Hindlimb muscle (tissue), 1 donor: ENCODE measurements at places on chromosomes 7 and 10. TPM values are rescaled to one million over a fixed set of nuclear protein-coding genes. Genes with fewer than 3 reads are reported as not detected.

DNA sequence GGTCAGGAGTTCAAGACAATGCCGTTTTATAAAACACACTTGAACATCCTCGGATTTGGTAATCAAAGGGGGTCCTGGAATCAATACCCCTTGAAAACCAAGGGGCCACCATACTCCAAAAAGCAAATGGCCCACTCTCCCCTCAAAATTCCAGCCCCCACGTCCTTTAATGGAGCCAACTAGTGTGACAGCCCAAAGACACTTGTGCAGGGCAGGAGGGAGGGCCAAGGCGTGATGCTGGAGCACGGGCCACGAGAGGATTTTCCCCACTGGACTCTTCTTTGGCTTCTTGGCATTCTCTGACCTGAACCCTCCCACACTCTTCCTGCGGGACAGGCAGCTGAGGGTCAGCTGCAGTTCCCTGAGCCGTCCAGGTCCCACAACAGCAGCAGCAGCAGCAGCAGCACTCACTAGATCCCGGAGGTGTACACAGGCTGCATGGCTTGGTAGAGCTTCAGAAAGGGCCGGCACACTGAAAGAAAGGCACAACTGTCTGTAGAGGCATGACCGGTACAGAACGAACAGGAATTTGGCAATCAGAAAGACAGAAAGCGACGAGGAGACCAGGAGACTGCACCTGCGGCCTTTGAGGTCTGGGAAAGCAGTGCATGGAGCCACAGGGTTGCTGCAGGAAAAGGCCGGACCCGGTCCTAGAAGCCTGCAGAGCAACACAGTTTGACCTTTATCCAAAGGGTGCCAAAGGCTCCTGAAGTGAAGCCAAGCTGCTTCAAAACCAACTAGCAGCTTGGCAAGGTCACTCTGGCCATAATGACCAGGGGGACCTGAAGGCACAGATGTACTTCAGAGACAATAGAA is 168.2 kb downstream of the TNS3 start:
- DNase-seq, result no peak

DNA sequence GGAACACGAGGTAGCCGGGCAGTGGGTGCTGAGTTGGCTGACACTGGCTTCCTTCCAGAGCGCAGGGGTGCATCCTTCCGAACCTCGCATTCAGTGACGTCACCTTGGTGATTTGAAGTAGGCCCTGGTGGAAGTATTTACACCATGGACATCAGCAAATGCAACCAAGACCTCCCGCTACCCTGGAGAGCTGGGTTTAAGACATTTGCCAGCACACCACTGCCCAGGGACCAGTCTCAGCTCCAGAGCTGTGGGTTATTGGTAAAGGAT is 106.4 kb upstream of the GPR26 start:
- no peak for DNase-seq

GRCh38 chr10:79107736-79108264 is 39.0 kb downstream of the ZMIZ1 start:
- DNase-seq, result no peak

DNA sequence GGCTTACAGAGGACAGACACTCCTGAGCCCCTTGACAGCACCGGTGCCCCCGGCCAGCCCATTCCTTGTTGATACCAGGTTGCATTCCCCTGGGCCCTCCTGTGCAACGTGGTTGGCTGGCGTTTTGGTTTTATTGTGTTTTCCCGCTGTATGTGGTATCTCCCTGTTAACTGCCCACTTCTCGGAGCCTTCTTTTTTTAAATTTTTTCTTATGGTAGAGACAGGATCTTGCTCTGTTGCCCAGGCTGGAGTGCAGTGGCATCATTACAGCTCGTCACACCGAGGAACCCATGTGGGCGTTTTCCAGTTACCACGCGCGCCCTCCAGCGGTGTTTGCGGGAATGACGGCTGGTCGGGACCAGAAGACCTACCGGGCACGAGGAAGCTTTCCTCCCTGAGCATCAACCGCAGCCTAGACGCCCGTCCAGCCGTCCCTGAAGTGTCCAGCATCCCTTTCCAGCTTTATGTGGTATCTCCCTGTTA is 16.9 kb upstream of the ZFAND2A start:
- DNase-seq, result no peak

GRCh38 chr10:7438196-7438986 is 27.6 kb upstream of the SFMBT2 start:
- no peak for DNase-seq

- DNase-seq, result no peak
These were observed 46.8 kb downstream of the PRKAR2B start for GRCh38 chr7:107091306-107091705.

GRCh38 chr10:48454302-48455054 is 148.0 kb downstream of the MAPK8 start:
- DNase-seq, result no peak

Gene H2BK1
- polyA plus RNA-seq, result not detected

GRCh38 chr7:87876869-87877234 is 559 bp downstream of the DBF4 start:
- peak; percentile 64 for DNase-seq

DNA sequence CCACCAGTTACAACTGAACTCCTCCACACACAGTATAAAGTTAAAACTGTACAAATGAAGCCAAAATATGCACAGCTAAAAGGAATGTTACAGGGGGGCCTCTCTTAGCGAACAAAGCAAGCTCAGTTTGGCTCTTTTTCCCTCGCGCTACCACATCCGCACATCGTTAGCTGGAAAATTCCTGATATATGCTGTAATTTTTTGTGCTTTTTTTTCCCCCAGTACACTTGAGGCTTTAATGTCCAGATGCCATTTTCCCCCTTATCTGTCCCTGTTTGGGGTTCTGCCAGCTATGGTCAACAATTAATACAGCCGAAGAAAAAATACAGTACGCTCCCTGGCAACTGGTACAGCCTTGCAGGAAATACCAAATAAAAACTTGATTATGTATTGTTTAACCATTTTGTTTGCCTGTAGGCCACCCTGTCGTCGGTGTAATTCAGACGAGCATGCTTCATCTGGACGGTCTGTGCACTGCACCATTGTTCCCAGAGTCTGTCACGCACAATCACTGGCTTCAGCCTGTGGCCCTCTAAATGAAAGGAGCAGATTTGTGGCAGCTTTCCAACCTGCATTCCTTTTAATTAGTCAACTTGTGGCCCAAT is 108.1 kb upstream of the FAM133B start:
- peak; percentile 75 for DNase-seq
